ENCODE measurements at places on chromosomes 6 and 20. TPM values are rescaled to one million over a fixed set of nuclear protein-coding genes. Genes with fewer than 3 reads are reported as not detected.

Gene SLC12A5
- total RNA-seq: not detected

Gene PRL
- not detected for total RNA-seq

Gene REM1
- not detected for total RNA-seq

Gene OSBPL2
- 17.9 TPM for total RNA-seq

Gene TMEM242
- total RNA-seq: 12.2 TPM

Gene ID1
- 0.71 TPM for total RNA-seq

Gene NRN1
- total RNA-seq: 0.61 TPM

Gene CYP39A1
- total RNA-seq: not detected

Gene JAG1
- 0.13 TPM for total RNA-seq

Gene TSPO2
- not detected for total RNA-seq

Gene TINAG
- not detected for total RNA-seq

Gene TSBP1
- total RNA-seq: not detected

Gene TCP11
- not detected for total RNA-seq

Gene OR2B3
- not detected for total RNA-seq

Gene TMC2
- not detected for total RNA-seq

Gene TRIM38
- 8.6 TPM for total RNA-seq

Gene VSTM2L
- not detected for total RNA-seq

Gene F13A1
- total RNA-seq: not detected

Gene SLC9A8
- total RNA-seq: 8.6 TPM

Gene SALL4
- total RNA-seq: 0.70 TPM

Gene PRSS35
- total RNA-seq: 0.06 TPM

Gene ELOVL4
- 1.7 TPM for total RNA-seq

Gene DNMT3B
- 1.5 TPM for total RNA-seq

Gene LTV1
- 61.9 TPM for total RNA-seq

Gene FRMD1
- not detected for total RNA-seq

Gene MTHFD1L
- total RNA-seq: 141 TPM

Gene CNR1
- not detected for total RNA-seq

Gene IL20RA
- not detected for total RNA-seq

Gene RIN2
- total RNA-seq: not detected

Gene PTK6
- total RNA-seq: 0.15 TPM

Gene HCK
- not detected for total RNA-seq

Gene OR5V1
- not detected for total RNA-seq

Gene SULF2
- total RNA-seq: 0.78 TPM

Gene FOXA2
- total RNA-seq: not detected

Gene EMILIN3
- total RNA-seq: not detected

Gene DBNDD2
- total RNA-seq: 10.6 TPM

Gene CARMIL1
- total RNA-seq: 2.0 TPM

Gene RBBP8NL
- not detected for total RNA-seq

Gene ID4
- not detected for total RNA-seq

Gene CCM2L
- not detected for total RNA-seq

Gene SCRT2
- total RNA-seq: not detected

Gene NEU1
- 17.4 TPM for total RNA-seq

Data from activated CD8-positive, alpha-beta memory T cell treated with anti-CD3 and anti-CD28 coated beads for 36 hours (primary cell).